ENCODE measurements at places on chromosomes 2 and 18. TPM values are rescaled to one million over a fixed set of nuclear protein-coding genes. Genes with fewer than 3 reads are reported as not detected.

ALLC gene
- total RNA-seq, result not detected

KCNG2 gene
- not detected for total RNA-seq

TNS1 gene
- 20.0 TPM for total RNA-seq

CHST10 gene
- total RNA-seq, result 9.3 TPM

CDKL4 gene
- 3.0 TPM for total RNA-seq

C2orf15 gene
- 0.59 TPM for total RNA-seq

UGT1A8 gene
- total RNA-seq, result not detected
